ENCODE measurements at places on chromosomes 4 and X.

DNA sequence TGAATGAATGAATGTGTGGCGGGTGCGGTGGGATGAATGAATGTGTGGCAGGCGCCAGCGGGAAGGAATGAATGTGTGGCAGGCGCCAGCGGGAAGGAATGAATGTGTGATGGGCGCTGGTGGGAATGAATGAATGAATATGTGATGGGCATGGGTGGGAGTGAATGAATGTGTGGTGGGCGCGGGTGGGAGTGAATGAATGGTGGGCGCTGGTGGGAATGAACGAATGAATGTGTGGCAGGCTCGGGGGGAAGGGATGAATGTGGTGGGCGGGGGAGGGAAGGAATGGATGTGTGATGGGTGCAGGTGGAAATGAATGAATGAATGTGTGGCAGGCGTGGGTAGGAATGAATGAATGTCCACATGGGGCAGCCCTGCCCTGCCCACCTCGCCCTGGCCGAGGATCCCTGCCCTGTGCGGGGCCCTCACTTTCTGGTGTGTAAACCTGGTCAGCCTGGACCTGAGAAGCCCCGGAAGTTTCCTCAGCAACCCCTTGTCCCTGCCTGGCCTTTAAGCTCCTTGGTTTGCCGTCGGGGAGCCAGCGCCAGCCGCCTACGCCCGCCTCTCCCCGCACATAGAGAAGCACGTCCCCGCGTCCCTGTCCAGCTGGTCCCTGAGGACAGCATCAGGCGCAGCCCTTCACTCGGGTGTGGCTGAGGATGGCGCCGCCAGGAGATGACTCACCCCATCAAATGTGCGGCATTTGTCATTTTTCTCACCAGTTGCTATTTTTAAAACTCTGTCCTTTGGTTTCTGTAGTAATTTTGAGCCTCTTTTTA lies 112.8 kb upstream of the LRPAP1 start:
- DNase-seq: no peak

DNA sequence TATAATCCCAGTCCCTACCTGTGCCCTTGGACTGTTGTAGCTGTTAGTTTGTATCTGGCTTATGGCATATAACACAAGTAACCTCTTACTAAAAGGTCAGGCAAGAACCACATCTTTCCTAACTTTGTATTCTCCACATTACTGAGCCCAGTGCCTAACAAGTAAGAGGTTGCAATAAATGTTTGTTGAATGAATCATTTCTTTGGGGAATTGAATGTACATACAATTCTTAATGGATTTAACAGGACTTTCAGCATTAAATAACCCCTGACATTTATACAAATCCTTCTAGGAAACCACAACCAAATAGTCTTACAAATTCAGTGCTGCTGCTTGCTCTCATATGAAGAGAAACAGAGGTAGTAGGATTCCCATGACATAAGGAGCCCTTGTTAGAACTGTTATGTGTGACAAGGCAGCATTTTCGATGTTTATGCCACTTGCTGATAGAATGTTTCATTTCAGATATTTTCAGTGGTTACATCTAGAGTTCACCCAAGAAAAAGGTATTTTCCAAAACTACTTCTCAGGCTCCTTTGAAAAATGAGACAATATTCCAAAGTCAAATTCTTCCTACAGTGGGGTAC lies 62.0 kb downstream of the MBNL3 start:
- DNase-seq: no peak

- DNase-seq: no peak
Observed at GRCh38 chr4:57691370-57691769, 581.2 kb upstream of the IGFBP7 start.

DNA sequence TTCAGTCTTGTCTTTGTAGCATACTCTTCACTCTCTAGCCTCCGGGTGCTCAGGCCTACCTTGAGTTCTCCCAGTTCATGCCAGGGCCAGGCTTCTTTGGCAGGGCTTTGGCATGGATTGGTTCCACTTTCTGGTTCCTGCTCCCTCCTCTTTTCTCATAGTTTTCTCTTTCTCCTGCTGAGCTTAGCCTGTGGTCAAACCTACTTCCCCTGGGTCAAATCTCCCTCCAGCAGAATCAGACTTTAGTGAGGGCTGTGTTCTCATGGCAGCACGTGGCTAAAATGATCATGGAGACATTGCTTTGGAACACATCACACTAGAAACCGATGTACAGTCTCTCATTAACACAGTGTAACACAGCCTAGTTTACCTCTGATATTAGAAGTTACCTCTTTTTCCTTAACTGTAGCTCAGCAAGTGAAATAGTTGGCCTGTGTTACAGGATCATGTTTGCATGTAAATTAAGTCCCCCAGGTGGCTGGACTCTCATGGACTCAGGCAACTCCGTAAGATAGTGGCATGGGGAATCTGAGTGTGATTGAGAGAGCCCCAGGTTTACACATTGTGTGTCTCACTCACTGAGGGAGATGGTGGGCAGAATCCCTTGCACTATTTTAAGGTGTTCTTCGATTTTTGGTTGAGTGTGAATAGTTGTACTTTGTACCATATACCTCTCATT lies 13.3 kb downstream of the RAB9A start:
- DNase-seq: no peak

DNA sequence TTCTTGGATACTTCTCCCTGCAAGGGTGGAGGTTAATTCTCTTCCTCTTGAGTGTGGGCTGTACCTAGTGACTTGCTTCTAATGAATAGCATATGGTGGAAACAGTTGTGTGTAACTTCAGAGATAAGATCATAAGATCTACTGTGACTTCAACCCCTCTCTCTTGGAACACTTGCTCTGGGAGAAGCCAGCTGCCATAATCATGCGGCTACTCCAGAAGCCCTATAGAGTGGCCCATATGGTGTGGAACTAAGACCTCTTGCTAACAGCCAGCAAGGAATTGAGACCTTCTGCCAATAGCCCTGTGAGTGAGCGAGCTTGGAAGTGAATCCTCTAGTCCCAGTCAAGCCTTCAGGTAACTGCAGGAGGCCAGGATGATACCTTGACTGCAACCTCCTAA lies 81.1 kb downstream of the RBMX2 start:
- DNase-seq: no peak

DNA sequence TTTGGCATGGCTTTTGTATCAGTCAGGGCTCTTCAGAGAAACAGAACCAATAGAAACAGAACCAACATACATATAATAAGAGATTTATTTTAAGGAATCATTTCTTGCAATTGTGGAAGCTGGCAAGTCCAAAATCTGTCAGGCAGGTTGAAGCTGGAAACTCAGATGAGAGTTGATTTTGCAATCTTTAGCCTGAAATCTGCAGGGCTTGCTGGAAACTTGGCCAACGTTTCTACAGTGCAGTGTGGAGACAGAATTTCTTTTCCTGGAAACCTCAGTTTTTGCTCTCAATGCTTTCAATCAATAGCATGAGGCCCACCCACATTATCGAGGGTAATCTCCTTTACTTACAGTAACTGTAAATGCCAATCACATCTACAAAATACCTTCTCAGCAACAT lies 45.4 kb downstream of the COMMD8 start:
- no peak for DNase-seq

- no peak for DNase-seq
Observed at GRCh38 chr4:118745357-118745756, 60.2 kb downstream of the METTL14 start.

DNA sequence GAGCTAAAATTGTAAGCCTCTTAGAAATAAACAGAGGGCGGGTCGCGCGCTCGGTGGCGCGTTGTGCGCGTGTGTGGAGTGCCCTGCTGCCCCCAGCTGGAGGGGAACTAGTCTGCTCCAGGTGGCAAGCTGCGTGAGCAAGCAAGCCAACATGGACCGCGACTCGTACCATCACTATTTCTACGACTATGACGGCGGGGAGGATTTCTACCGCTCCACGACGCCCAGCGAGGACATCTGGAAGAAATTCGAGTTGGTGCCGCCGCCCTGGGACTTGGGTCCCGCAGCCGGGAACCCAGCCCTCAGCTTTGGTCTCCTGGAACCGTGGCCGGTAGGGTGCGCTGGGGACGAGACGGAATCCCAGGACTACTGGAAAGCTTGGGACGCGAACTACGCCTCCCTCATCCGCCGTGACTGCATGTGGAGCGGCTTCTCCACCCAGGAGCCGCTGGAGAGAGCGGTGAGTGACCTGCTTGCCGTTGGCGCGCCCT lies 66.1 kb downstream of the DNAAF6 start:
- no peak for DNase-seq

Data from Karpas-422 (cell line).